ENCODE measurements at places on chromosomes 11 and 22.

- no peak for DNase-seq
Measured at GRCh38 chr11:131957201-131957600, 586.8 kb downstream of the NTM start.

GRCh38 chr11:123671534-123671933 is 17.1 kb upstream of the SCN3B start:
- DNase-seq = no peak

GRCh38 chr11:9176136-9176535 is 84.7 kb upstream of the SCUBE2 start:
- no peak for DNase-seq

DNA sequence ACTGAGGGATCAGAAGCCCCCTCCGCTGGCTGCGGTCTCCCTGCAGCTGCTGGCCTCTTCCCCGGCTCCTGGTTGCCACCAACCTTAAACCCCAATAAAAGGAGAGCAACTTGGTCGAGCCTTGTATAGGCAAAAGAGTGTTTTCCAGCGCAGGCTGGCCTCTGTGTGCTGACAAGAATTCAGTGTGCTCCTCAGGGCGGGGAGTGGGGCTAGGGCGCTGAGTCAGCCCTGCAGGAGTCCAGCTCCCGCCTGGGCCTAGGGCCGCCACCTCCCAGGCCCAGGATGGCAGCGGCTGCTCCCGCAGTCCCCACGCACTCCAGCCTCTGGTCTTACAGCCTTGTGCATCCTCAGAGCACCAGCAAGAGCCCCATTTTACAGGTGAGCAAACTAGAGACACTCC is at the start of gene SHISAL1:
Gene SHISAL1, minus strand, starts transcription at position 186 of the 400 bp plus-strand sequence. CDS start 12,006 bp downstream, outside the sequence.
- DNase-seq = no peak

- no peak for DNase-seq
Measured at GRCh38 chr22:30205281-30206115, 41.1 kb downstream of the LIF start.

- no peak for DNase-seq
Measured at GRCh38 chr11:101470419-101470818, 113.4 kb downstream of the TRPC6 start.

DNA sequence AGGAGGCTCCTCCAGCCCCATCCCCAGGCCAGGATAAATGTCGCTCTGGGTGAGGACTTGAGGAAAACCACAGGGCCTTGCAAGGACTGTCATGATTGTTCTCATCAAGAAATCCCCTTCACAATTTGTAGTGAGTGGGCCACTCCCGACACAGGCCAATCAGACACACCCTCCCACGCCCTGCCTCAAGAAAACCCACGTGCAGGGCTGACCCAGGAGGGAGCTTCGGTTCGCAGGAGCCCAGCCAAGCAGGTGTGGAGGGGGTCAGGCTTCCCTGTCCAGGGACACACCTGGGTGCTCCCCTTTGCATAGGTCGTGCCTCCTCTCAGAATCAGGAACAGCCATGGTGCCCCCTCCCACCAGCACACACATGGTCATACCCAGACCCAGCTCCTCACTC is 43.2 kb downstream of the SHANK2 start:
- no peak for DNase-seq

DNA sequence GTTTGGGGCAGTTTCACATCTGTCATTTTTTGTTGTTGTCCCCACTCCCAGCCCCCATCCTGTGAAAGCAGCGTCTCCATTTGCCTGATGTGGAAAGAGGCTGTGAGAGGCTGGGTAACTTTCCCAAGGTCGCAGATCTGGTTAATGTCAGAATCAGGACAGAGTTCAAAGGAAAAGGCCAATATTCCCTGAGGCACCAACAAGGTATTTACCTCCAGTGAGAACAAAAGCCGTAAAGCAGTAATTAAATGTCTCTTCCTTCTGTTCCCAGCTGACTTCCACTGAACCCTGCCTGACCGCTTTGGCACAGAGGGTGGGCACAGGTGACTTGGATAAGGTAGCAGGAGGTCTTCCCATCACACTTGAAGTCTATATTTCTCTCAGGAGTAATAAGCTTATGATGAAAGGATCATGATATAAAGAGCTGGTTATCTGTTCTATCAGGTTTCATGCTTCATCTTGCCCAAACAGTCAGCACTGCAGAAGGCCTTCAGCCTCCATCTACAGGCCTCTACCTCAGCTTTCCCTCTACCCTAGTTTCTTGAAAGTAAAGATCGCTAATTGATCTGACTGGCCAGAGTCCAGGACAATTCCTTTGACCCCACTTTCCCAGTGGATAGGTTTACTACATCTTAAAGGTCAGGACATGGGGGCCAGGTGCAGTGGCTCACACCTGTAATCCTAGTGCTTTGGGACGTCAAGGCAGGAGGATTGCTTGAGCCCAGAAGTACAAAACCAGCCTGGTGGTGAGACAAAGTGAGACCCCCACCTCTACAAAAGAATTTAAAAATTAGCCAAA is 9.4 kb downstream of the C11orf91 start:
- no peak for DNase-seq

- DNase-seq = no peak
Measured at GRCh38 chr22:41619979-41620588, 759 bp downstream of the DESI1 start.

- DNase-seq = no peak
Measured at GRCh38 chr11:34354782-34355181, 3.0 kb downstream of the ABTB2 start.

DNA sequence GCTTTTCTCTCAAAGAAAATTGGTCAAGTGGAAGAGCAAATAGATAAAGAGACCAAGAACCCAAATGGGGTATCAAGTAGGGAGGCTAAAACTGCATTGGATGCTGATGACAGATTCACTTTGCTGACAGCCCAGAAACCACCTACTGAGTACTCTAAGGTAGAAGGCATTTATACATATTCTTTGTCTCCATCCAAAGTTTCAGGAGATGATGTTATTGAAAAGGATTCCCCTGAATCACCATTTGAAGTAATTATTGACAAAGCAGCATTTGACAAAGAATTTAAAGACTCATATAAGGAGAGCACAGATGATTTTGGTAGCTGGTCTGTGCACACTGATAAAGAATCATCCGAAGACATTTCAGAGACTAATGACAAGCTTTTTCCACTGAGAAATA is 37.7 kb downstream of the RTN3 start:
- DNase-seq = no peak

GRCh38 chr11:1487851-1488574 is 1.4 kb upstream of the MOB2 start:
- DNase-seq = no peak

GRCh38 chr11:36475192-36475591 is 34.9 kb downstream of the TRAF6 start:
- DNase-seq = no peak

DNA sequence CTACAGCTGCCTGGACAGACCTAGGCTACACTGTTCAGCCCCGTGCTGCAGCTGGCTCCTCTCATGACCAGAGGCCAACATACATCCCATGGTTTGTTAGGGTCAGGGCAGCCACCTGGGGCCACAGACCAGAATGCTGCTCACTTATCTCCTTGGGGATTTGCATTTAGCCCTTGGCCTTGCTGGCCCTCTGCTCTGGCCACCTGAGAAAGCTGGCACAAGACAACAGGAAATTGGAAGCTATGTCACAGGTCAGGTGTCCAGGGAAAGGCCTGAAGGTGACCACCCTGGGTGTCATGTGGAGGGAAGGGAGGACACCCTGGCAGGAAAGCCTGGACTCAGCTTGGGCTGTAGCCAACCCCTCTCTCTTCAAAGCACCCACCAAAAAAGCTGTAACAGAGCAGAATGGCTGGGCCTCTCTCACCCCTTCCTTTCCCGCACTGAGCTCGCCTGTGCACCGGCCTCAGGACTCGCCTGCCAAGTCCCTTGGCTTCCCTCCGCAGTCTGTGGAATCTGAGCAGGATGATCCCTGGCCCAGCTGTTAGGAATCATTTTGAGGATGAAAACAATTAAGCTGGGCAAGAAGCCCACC is 86.3 kb downstream of the SNX19 start:
- no peak for DNase-seq

DNA sequence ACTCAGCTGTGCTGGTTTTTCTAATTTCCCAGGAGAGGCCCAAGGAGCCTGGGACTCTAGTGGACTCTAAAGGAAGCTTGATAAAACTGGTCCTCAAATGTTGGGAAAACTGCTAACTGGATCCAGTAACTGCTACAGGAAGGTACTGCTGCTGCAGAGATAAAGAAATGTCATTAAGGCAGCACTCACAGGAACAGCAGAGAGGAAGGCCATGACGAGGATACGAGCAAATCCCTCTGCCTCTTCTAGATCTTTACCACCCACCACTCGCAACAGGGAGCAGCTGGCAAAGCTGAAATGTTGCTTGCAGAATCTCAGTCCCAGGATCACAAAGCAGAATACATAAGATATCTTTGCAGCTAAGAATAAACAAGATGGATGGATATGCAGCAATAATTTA is 23.5 kb downstream of the TTC28 start:
- DNase-seq = no peak

- DNase-seq = no peak
Measured at GRCh38 chr11:14330881-14331280, 28.1 kb downstream of the RRAS2 start.

DNA sequence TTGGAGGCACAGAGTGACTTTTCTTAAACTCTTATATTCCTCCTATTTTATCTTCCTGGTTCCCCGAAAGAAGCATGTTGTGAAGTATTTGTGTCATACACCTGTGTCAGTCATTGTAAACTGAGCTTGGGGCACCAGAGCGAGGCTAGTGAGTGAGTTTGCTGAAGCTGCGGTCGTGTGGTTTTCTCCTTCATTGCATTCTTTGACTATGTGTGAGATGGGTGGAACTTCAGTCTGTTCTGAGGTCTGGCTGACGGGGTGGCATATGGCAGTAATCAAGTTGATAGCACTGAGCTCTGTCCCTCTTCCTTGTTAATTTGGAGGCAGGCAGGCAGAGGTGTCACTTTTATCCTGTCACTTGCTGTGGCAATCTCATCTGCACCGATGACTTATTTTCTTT is 4.2 kb downstream of the VPS26B start:
- no peak for DNase-seq

- DNase-seq = no peak
Measured at GRCh38 chr11:31160504-31161422, 208.8 kb downstream of the DCDC1 start.

DNA sequence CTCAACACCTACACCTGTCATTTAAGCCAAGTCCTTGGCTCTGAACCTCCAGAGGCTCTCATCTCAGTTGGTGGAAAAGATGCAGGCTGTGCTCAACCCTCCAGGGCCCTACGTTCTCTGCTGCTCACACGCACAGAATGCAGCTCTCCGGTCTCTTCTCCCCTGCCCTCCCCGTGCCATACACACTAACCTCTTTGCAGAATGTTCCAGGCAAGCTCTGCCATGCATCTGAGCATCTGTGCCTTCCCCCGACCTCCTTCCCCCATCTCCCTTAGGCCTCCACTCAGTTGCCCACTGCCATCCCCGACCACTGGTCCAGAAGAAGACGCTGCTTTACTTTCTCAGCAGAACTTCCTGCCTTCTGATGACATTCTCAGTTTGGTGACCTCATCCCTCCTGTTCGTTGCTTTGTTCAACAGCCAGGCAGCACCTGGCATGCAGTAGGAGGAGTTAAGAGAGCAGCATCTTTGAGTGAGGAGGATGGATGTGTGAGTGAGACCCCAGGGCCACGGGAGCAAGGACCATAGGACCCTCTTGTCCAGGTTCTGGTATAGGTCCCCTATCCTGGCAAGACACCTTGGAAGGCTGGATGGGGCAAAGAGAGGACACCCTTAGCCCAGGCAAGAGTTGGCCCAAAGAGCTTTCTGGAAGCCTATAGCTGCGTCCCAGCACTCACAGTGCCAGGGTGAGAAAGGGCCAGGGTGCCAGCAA is 598.0 kb downstream of the BRD1 start:
- DNase-seq = no peak

DNA sequence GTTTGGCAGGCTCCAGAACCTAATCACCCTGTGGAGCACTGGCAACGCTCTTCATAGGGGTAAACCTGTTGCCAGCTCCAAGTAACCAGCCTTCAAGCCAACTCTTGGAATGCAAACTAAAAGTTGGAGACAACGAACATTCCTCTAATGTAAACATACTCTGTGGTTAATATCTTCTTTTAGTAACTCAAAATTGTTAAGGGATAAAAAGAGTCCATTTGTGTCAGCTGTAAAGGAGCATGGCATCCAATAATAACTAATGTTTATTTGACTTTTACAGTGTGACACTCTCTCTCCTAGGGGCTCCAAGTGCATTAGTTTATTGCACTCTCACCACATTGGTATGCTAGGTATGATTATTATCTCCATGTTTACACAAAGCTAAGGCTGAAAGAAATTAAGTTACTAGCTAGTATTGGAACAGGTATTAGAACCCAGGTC is 31.0 kb upstream of the AMOTL1 start:
- no peak for DNase-seq

DNA sequence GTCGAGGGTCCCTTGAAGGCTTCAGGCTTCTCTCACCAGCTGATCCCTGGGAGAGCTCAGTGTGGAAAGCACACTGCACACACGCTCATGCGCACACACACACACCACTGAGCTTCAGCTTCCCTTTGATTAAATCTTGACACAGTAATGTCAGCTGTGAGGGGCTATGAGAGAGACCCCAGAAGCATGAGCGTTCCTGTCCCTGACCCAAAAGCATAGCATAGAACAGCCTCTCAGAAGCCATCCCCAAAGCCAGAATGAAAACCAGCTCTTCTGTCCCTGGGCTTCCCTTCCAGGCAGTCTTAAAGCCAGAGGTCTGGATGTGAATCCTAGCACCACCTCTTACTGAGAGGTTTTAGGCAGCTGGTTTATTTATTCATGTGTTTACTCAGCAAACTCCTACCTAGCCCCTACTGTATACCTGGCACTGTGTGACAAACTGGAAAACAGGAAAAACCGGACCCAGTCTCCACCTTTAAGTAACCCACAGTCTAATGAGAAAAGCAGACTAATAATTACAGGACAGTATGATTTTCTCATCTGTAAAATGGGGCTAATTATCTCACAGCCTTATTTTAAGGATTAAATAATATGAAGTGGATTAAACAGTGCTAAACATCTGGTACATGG is 15.9 kb downstream of the GALNT18 start:
- no peak for DNase-seq

GRCh38 chr11:61911701-61912529 is 5.5 kb downstream of the RAB3IL1 start:
- DNase-seq = no peak

- no peak for DNase-seq
Measured at GRCh38 chr22:17234144-17234623, 14.9 kb upstream of the ADA2 start.

DNA sequence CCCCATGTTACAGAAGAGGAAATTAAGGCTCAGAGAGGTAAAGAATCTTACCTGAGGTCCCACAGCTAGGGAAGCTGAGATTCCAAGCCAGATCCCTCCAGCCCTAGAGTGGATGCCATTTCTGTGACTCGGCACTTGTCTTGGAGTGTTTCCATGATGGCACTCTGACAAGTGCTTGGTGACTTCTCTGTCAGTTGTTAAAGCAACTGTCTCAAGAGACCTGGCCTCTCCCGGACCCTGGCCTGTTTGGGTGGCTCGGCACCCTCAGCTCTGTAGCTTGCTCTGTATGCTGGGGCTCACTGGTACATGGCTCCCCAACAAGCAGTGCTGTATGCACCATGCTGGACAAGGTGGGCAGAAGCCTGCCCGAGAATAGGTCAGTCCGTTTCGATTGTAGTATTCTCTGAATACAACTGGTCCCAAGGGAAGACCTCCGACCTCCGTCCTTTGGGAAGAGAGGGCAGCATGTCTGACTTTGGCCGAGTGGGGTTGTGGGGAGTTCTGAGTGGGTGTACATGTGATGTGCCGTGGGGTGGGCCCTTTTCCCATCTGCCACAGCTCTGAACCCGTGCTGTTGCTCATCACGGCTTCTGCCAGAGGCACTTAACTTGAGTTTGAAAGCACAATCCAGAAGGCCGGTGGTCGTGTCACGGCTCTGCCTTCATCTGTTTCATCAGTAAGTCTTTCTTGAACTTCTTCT is 12.4 kb downstream of the ACO2 start:
- DNase-seq = no peak
